ENCODE measurements at places on chromosomes 2 and 18.

DNA sequence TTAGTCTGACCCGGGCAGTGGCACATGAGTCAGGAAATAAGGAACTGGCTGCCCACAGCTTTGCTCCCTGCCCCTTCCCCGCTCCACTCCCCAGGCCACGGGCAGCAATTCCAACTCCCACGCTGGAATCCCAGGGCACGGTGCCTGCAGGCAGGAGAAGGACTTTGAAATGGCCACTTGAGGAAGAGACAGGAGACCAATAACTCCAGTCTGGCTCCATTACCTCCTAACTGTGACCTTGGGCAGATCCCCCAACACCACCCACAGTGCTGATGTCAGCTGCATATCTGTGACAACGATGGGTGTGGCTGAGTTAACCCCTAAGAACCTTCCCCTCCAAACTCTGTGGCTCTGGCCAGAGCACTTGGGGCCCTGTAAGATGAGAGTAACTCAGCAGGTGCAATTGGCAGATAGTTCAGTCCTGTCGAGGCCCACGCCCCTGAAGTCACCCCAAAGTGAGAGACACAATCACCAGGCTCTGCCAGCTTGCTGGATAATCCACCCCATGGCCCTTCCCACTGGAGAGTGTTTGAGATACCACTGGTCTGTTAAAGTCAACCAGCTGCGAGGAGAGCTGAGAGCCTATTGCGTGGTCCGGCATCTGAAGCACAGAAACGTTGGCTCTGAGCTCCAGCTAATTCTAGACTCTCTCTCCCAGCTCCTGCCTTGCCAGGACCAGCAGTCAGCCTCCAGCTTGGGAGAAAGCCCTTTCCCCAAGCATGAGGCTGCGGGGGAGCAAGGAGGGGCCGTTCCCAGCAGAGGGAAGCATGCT is 175.2 kb downstream of the TNS1 start:
- no peak for DNase-seq

- DNase-seq: no peak
These were observed 152.1 kb upstream of the ID2 start for GRCh38 chr2:8529706-8530277.

DNA sequence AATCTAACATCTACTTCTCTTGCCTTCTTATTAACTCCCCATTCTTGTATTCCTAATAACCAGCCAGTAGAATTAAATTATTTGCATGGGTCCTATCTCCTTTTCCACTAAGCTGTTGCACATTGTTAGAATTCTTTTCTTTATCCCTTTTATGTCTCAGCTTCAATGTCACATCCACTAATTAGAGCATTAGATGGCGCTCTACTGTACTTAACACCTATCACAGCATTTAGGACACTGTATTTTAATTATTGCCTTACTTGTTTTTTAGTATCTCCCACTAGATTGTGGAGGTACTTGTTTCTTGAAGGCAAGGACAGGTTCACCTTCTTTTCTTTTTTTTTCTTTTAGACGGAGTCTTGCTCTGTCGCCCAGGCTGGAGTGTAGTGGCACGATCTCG is 3.8 kb downstream of the LIPT1 start:
- DNase-seq: no peak

DNA sequence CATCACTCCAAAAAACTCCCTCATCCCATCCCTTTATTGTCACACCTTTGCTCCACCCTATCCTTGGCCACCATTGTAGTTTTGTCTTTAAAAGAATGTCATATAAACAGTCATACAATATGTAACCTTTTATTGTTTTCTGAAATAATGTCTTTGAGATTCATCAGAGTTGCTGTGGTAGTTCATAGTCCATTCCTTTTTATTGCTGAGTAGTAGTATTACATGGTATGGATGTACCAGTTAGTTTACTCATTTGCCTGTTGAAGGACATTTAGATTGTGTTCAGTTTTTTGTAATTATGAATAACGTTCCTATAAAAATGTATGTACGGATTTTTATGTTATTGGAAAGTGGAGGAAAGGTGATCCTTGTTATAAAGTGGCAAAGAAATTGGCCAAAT is 171.8 kb upstream of the GCFC2 start:
- DNase-seq: no peak

DNA sequence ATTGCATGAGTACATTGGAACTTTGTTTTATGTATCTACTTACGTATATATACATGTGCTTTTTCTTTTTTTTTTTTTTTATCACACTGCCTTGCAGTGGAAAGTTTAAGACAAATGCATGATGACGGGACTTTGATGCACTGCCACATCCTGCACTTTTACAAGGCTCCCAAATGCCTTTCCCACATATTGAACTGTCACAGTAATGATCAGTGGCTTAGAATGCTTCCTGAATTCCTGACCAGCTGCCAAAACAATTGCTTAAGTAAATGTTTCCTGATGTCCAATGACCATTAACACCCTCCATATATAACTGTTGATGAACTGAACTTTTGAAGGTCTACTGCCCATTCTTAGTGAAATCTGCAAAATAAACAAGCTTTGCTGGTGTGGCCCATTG is 60.2 kb downstream of the LYPD6B start:
- no peak for DNase-seq

DNA sequence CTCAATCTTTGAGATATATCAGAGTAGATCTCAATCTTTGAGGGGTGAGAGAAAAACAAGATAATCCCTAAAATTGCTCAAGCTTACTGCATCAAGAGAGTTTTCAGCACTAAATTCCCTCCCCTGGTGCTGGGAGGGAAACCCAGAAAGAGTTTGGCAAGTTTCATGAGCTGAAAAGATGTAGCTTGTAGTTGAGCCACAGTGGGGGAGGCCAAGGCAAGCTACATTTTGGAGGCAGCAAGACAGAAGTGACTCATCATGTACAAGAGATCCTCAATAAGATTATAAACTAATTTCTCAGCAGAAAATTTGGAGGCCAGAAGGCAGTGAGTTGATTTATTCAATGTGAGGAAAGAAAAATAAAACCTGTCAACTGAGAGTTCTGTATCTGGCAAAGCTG is 308.2 kb downstream of the PIEZO2 start:
- no peak for DNase-seq

GRCh38 chr2:174024524-174025270 is 59.5 kb upstream of the SP3 start:
- no peak for DNase-seq

GRCh38 chr2:42758751-42759150 is 5.2 kb downstream of the OXER1 start:
- no peak for DNase-seq

- DNase-seq: no peak
These were observed 88.4 kb upstream of the SMAD2 start for GRCh38 chr18:48018851-48019250.

DNA sequence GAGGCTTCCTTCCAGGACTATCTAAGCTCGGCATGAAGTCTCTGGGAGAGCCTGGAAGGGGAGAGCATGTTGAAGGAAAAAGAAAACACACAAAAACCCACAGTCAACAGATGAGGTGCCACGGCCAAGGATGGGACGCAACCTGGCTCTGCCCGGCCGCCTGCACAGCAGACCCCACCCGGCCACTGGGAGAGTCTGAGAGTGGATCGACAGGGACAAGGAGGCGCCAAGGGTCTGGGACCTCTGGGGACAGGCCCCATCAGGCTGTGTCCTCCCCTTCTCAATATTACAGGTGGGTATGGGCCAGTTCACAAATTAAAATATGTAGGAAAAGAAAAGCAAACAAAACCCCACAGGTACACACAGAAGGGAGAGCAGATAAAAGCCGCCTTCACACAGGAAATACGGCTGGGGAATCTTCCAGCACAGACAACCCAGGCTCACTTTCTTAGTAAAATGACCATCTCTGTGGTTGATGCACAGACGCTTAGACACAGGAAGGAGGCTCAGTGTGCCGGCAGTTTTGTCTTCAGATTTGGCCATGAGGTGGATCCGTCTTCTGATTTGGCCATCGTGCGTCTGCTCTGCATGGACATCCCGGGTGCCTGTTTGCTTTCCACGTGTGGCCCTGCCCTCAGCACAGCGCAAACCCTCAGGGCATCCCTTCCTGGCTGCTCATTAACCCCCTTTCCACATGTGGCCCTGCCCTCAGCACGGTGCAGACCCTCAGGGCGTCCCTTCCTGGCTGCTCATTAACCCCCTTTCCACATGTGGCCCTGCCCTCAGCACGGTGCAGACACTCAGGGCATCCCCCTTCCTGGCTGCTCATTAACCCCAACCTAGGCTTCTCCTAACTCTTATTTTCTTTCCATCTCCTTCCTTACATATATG is 138.4 kb downstream of the EIPR1 start:
- DNase-seq: no peak

DNA sequence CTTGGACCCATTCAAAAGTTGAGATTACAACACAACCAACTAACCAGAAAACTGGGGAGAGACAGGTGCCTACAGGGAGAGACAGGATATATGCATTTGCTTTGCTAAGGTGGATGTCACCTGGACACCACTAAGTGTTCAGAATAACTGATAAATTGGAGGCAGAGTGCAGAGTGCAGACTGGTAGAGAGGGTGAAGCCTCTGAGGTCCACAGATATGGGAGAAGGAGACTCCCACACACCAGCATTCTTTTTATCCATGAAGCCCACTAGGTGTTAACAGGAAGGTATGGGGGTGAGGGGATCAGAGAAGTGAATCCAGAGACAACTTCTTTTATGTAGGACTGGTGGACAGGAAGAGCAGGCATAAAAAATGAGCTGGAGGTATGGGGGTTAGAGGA is 1310.0 kb upstream of the ZEB2 start:
- DNase-seq: no peak

DNA sequence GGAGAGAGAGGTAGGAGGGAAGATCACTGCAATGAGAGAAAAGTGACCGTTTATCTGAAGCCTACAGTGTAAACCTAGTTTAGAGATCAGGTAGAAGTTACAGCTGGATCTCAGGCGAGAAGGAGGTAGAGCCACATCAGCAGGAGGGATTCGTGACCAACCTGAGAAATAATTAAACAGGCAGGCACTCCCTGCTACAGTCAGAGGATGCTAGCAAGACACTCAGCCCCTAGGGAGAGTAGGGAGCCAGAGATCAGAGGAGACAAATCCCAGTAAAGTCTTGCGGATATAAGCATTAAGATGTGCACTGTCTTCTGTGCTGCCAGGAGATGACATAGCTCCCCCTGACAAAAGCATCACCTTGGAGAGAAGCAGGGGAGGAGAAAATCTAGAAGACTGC is 629.1 kb upstream of the SLC39A10 start:
- no peak for DNase-seq

DNA sequence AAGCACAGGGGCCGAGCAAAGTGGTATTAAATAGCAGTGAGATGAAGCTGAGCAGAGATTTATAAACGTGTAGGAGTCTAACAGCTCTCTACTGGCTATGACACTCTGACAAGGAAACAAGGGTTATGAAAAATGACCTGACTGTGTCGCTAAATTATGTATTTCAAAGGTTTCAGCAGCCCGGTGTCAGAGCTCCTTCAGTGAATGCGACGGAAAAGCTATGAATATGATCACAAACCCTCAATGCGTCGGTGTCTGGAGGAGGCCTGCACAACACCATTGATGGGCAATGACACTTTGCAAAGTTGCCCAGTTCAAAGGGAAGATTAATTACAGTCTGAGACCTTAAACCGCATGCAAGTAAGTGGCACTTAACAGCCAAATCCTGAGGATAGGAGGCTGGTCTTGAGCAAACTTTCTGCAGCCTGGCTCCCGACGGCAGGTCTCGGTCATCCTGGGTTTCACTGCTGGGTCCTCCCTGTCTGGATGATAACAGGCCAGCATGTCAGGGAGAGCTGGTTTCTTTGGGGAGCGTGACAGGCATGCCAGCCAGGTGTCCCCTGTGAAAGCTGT is 615.1 kb upstream of the SALL3 start:
- no peak for DNase-seq

GRCh38 chr18:78497641-78498040 is 482.0 kb upstream of the SALL3 start:
- no peak for DNase-seq

DNA sequence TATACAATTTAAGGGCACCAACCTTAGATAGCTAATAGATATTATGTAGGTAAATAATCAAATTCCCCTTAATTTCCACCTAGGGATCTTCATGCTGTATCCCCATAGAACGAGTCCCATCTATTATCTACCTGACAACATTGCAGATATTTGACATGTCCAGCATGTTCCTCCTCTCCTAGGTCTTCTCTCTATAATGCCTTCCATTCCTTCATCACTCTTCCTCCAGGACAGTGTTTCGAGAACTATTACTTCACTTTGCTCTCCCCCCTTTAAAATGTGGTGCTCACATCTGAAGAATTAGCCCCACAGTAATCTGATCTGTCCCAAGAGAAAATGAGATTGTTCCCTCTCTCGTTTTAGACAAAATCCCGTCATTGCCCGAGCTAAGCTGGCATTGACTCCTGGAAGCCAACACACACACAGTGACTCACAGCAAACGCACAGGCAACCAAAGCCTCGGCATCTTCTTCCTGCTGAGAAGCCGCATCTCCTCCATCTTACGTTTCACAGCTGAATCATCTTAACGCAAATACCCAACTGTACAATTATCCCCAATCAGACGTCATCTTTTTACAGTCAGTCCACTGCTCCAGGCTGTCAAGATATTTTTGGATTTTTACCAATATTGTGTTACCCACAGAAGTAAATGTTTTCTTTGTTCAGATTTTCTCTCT is 162.9 kb upstream of the AGAP1 start:
- DNase-seq: no peak

- DNase-seq: no peak
These were observed 309.2 kb downstream of the NRXN1 start for GRCh38 chr2:50722776-50723175.

DNA sequence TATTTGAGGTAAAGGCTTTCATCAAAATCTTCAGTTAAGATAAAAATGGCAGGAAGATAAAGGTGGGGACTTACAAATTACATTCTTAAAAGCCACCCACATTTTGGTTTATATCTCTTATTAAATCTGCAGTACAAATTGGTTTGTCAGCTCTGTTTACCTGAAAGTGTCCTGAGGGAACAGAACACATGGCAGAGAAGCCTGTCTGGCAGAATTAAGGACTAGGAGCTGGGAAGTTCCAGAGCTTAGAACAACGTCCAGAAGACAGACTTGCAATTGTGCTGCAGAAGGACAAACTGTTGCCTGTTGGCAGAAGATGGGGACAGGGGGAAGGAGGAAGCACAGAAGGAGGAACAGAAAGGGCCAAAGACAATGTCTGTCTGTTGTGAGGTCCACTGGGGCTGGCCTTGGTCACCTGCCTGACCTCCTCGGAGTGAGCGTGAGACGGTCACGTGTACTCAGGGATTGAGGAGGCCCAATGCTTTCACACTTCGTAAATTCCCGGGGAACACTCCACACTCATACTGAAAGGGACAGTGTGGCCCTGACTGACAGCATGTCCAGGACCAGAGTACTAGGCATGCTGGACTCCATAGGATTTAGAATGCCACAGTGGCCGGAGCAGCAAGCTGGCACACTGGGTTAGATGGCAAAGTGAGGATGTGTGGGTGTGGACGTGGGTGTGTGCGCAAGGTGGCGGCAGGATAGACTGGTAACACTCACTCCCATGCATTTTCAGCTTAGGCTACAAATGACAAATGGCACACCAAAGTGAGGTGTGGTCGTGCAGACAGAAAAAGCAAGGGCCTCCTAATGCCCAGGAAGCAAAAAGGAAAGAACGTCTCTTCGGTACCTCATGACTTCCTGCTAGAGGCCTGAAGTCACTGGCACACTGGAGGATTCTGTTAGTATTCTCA is 210.9 kb upstream of the REV1 start:
- DNase-seq: no peak
